D721Med (cell line): ENCODE measurements at places on chromosomes 2 and 18.

DNA sequence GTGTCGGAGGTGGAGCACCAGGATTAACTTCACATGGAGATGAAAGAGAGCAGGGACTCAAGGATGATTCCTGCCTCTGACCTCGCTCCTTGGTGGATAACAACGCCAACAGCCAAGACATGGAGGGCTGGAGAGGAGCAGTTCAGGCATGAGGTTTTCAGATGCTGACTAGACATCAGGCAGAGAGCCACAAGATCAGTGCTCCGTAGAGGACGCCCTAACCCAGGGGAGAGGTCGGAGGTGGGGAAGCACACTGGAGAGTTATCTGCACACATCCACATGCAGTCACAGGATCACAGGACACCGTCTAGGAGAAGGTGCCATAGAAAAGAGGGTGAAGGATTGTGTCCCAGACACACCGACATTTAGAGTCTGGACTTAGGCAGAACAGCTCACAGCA, 344.3 kb downstream of the EIPR1 start:
- DNase-seq: no peak

GRCh38 chr18:8283891-8284585, 325.2 kb upstream of the RAB12 start:
- no peak for DNase-seq

- no peak for DNase-seq
Observed at GRCh38 chr2:42648796-42649195, 80.4 kb downstream of the MTA3 start.

DNA sequence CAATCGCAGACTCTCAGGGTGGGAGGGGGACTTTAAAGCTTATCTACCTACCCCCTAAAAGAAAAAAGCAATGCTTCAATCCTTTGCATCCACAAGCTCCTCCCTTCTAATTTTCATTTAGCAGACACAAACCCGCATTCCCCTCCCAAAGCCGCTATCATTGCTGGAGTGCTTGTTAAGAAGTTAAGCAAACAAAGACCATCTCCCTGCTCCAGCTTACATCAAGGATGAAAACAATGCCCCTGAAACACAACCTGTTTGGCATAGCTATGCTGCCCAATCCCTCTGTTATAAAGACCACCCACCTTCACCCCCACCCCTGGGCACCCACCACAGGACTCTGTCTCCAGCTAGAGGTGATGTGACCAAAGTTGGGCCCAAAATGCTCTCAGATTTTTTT, 33.0 kb downstream of the REEP1 start:
- DNase-seq: no peak

DNA sequence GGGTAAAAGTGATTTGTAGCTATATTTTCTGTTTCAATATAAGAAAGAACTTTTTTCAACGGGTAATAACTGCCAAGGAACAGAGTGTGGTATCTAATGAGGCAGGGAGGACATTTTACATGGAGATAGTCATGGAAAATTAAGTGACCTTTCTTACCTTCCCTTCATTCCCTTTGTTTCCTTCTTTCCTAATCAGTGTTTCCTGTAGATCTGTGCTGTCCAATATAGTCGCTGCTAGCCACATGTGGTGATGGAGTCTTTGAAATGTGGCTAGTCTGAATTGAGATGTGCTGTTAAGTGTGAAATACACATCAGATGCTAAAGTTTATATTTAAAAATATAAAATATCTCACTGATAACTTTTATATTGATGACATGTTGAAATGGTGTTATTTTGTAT, 81.8 kb downstream of the BABAM2 start:
- no peak for DNase-seq

- DNase-seq: no peak
Observed at GRCh38 chr2:50443868-50444630, 587.9 kb downstream of the NRXN1 start.

- no peak for DNase-seq
Observed at GRCh38 chr2:16828828-16829160, 163.2 kb upstream of the CYRIA start.

DNA sequence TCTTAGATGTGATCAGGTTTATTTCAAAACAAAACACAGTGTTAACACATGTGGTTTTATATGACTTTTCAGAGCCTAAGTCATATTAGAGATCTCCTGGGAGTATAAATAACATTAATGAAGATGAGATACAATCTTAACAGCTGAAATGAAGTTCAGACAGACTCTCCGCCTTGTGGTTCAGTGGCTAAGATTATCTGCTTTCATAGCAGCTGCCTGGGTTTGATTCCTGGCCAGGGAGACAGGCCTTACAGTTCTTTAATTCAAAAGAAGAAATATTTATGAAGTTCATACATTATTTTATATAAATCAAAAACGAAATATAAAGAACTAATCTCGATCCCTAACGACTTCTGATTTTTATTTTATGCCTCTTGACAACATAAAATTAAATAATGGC, 35.2 kb upstream of the TTC32 start:
- DNase-seq: no peak

- no peak for DNase-seq
Observed at GRCh38 chr2:101883860-101884259, 107.9 kb upstream of the IL1R2 start.

GRCh38 chr18:23721696-23722480, 32.6 kb downstream of the LAMA3 start:
- DNase-seq: no peak

DNA sequence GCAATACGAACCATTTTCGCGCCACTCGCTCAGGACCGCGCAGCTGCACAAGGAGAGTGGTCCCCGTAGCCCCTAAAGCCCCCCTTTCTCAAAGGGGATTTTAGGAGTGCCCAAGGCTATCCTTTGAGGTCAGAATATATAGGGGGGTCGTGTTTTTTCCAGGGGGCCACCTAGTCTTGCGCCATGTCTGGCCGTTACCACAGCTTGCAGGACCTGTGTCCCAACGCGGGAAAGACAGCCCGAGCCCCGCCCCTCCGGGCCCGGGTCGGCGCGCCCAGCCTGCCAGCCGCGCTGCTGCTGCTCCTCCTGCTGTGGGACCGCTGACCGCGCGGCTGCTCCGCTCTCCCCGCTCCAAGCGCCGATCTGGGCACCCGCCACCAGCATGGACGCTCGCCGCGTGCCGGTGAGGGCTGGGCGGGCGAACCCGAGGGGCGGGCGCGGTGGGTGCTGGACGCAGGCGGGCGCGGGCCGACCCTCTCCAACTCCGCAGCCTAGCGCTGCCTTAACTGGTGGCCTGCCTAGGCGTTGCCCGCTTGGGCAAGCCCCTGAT, at the start of gene CDCA7:
Gene CDCA7, plus strand, starts transcription at position 291 of the 550 bp plus-strand sequence. Its CDS starts 92 bp downstream, at position 383.
- DNase-seq: peak; percentile 65

DNA sequence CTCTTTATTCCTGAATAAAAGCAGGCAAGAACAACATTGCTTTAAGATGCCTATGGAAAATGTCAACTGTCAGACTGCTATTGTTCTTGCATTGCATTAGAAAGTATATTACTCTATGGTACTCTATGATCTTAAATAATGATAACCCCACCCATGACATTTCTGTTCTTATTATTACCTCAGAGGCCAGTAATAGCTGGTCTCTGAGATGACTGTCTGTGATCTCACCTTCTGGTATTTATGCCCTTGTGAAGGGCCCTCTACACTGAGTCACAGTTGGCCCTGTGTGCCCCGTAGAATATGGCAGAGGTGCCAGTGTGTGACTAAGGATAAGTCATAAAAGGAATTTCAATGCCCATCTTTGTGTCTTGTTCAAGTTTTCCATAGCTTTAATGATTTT, 61.0 kb downstream of the SPP2 start:
- no peak for DNase-seq

DNA sequence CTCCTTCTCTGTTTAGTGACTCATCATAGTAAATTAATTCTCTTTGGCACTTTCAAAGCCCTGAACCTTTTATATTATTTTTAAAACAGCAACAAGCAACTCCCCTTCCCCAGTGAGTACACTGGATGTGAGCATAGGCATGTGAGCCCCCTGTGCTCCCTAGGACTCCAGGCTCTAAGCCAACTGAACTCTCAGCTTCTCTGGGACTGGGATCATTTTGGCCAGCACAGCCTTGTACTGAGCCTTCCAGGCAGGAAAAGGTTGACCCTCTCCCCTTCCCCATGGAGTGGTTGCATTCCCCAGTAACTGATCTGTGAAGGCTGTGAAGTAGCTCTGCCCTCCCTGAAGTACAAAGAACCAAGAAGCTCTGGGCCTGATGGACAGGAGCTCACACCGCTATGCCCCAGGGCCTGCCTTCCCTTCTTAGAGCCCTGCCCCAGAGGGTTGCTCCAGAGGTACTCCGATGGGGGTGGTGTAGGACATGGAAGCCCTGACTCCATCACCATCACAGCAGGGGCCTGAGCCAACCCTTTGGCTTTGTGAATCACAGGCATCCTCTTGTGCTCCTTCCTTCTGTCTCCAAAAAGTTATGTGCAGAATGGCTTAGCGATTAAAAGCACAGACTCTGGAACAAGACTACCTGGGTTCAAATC, 57.8 kb downstream of the ADD2 start:
- no peak for DNase-seq

- DNase-seq: no peak
Observed at GRCh38 chr2:177014946-177015345, 197.6 kb upstream of the HNRNPA3 start.

DNA sequence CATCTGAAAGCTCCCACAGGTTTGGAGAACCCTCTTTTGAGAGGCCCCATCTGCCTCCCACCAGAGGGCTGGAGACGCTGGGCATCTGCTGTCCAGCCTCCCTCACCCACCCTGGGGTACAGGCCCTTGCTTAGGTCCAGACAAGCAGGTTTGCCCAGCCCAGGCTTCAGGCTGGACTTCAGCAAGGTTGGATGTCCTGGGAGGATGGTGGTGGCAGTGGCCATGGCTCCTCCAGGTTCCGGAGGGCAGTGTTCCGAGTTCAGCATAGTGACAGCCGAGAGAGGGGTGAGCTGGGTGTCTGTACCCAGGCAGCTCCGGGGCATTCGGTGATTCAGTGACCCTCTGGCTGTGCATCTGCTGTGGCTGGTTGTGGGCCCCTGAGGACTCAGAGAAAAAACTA, 58.2 kb upstream of the HDAC4 start:
- no peak for DNase-seq

DNA sequence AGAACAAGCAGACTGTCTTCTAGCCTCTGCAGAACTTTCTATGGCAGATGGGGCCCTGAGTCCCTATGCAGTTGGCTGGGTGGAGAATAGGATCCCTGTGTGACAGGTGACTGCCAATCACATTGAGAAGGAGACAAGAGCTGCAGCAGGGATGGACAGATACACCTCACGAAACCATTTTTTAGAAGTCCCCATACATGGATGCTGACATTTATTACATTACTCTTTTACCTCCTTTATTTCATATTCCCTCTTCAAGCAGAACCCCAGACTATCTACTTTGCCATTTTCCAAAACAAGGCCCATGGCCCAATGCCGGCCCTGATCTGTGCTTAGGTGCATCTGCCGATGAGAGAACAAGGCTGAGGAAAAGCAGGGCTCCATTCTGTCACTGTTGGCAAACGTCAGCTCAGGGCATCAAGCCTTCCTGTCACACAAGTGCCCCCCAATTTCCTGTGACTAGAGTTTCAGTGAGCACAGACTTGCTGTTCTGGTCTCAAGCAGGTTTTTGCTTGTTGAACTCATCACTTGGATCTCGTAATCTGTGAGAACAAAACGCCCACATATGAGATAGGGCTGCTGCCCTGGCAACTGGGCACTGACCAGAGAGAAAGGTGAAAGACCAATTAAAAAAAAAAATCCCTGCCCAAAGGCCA, 35.8 kb downstream of the LOXHD1 start:
- no peak for DNase-seq

- no peak for DNase-seq
Observed at GRCh38 chr2:148096012-148096411, 75.1 kb downstream of the MBD5 start.

DNA sequence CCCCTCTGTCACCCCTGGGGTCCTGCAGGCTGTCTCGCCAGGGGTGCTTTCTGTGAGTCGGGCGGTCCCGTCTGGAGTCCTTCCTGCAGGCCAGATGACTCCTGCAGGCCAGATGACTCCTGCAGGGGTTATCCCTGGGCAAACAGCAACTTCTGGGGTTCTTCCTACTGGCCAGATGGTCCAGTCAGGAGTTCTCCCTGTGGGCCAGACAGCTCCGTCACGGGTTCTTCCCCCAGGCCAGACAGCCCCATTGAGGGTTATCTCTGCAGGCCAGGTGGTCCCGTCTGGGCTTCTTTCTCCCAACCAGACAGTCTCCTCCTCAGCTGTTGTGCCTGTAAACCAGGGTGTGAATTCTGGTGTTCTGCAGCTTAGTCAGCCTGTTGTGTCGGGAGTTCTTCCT, 27.6 kb downstream of the ADNP2 start:
- no peak for DNase-seq

- DNase-seq: peak; percentile 24
Observed at GRCh38 chr2:18378020-18378653, 182.3 kb downstream of the RDH14 start.

DNA sequence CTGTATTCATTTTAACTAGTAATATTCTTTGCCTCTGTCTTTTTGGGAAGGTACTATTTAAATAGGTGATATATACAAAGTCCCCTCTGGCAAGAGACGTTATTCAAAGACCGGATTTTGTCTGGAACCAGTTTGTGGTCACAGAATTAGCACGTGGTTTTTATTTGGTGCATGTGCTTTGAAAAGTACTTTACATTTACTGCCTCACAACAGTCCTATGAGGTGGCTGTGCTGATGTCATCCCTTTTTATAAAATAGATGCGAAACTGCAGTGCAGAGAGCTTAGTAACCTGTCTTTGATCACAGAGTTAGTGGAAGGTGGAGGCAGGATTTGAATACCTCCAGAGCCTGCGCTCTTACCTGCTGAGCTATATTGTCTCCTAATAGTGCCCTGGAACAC, 4.0 kb downstream of the LPIN1 start:
- no peak for DNase-seq

DNA sequence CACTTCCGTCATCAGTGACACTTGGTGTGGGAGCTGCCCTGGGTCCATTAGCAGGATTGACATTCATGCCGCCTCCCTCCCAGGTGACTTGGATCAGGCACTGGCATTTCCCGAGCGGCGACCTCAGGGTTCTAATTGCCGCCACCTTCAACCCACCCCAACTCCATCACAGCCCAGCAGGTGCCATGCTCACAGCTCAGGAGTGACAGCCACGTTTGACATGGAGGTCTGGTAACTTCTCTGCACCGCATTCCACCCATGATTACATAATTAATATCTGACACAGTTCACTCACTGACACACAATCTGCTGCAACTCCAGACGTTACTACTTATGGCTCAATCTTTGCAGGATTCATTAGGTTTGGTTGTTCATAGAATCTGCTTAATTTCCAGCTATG, 450.9 kb upstream of the MYT1L start:
- no peak for DNase-seq

DNA sequence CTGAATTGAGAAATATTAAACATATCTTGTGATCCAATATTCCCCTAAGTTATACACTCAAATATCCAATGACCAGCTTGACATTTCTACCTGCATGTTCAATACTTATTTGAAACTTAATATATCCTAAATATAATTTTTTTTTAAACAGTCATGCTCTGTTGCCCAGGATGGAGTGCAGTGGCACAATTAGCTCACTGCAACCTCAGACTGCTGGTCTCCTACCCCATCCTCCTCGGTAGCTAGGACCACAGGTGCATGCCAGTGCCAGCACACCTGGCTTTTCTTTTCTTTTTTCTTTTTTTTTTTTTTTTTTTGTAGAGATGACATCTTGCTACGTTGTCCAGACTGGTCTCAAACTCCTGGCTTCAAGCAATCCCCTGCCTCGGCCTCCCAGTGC, 4.2 kb downstream of the KYNU start:
- DNase-seq: no peak

GRCh38 chr2:84297155-84297554, 161.9 kb downstream of the SUCLG1 start:
- DNase-seq: no peak

GRCh38 chr2:206202446-206202845, 42.8 kb downstream of the EEF1B2 start:
- DNase-seq: no peak
